ENCODE measurements at places on chromosomes 3 and 15.

DNA sequence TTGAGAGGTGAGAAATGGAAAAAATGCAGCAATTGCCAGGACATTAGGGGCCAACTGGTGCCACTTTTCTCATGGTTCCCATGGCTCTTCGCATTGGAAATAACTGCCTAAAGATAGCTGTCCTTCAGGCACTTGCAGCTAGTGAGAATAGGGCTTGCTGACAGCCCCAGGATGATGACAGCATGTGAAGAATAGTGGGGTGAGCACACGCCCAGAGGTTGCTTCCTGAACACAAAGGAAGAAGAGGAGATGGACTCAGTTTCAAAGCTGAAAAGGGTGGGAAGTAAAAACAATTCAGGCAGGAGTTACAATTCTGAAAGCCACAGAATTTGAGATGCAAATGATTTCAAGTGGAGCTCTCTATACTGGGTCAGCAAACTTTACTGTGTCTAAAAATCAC is 45.6 kb downstream of the TNFAIP8L3 start:
- DNase-seq: no peak

- DNase-seq: no peak
Measured at GRCh38 chr3:33786565-33787327, 11.7 kb upstream of the PDCD6IP start.

DNA sequence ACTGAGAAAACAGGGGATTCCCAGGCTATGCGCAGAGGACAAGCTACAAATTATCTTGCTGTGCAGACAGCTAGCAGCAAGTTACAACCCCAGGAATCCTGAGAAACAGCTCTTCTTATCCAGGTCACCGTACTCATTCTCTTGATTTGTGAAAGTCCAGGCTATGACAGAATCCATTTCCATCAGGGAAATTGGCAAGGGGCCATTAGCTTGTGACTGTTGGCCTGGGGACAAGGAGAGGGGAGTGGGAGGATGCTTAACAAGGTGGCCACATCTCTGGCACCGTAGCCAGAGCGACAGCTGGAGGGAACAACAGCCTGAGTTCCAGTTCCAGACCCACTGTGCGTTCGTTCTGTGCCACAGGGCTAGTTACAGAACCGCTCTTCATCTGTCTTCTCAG is 44.9 kb upstream of the PLXNA1 start:
- DNase-seq: no peak

- DNase-seq: peak; percentile 96
Measured at GRCh38 chr15:67049351-67050044, 15.9 kb upstream of the SMAD3 start.

DNA sequence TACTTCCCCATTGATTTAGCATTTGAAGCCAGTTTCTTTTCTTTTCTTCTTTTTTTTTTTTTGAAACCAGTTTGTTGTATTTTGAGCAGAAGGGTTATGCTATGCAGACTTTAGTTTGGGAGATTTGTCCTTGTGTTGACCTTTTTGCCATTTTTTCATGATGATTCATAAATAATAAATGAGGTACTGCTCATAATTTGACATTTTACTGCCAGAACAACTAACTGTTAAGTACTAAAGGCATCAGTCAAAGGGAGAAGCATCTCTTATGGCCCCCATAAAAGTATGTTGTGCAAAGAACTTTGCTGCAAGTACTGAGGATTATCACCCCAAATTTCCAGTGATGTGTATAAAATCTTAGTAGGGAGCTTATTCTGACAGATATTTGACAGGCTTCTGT is 1.7 kb upstream of the GPR87 start:
- DNase-seq: peak; percentile 83

DNA sequence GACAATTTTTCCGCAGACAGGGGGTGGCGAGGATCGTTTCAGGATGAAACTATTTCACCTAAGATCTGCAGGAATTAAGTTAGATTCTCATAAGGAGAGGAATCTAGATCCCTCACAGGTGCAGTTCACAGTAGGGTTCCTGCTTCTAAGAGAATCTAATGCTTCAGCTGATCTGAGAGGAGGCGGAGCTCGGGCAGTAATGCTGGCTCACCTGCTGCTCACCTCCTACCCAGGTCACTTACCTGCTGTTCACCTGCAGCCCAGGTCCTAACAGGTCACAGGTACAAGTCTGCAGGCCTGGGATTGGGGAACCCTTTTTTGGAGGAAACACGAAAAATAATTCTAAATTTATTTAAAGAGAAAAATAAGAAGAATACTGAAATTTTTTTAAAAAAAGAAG is 406.8 kb downstream of the MCTP2 start:
- DNase-seq: no peak

- no peak for DNase-seq
Measured at GRCh38 chr3:151777880-151778279, 36.0 kb upstream of the AADAC start.

GRCh38 chr3:156547637-156548036 is 7.3 kb downstream of the SSR3 start:
- peak; percentile 90 for DNase-seq

DNA sequence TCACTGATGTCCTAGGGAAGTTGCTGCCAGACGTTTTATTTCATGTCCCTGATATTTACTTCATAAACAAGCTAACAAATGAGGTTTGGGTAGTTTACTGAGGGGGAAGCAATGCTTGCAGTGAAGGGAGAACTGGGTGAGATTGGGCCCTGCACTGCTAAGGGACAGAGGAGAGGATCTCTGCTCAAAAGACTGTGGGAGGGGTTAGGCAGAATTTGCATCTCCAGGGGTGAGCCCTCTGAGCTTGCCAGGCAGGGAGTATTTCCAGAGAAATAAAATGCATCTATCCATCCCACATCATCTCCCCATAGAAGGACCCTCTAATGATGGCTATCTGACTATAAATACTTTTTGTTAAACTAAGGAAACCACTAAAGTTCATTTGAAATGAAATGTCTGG is 215.6 kb downstream of the CBLB start:
- DNase-seq: no peak

DNA sequence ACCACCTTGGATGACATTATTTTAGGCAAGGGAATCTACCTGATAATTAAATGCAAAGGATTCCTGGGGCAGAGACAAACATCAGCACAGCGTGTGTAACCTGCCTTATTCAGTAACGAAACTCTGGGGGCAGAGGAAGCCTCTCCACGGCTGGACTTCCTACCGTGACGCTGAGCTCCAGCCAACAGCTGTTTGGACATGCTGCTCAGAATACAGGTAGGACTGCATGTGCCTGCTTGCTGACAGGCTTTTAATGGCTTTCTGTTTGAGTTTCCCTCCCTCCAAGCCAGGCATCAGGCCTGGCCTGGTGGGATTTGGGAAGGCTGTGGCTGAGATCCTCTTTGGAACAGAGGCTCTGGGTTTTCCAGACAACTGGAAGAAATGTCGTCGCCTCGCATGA is 150.6 kb downstream of the ADAMTS17 start:
- no peak for DNase-seq

DNA sequence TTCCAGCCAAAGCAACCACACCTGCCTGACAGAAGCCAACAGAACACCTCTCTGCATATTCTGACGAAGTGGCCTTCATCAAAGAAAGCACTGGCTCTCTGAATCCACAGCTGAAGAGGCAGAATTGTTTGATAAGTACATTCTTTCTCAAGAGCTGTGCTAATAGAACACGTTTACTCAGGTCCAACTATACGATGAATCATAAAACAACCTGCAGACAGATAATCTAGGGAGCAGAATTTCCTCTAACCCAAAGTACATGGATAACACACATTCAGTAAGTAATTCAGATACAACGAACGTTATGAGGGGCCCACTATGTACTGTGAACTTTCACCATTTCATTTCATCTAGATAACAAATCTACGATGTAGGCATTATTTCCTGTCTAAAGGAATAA is 25.4 kb downstream of the ALDH1A2 start:
- no peak for DNase-seq

- no peak for DNase-seq
Measured at GRCh38 chr3:39261726-39262125, 18.1 kb downstream of the CX3CR1 start.

DNA sequence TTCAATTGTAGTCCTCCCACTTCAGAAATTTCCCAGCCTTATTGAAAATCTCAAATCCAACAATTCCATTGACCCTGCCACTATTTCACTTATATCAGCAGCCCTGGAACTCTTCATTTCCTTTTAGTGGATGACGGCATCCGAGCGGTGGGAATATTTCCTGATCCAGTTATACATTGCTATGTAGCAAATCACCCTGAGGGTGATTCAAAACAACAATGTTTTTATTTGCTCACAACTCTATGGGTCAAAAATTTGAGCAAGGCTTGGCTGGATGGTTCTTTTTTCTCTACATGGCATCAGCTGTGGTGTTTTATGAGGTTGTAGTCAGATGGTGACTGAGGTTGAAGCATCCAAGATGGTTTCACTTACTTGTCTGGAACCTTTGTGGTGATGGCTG is 70.5 kb downstream of the CHST2 start:
- DNase-seq: no peak

DNA sequence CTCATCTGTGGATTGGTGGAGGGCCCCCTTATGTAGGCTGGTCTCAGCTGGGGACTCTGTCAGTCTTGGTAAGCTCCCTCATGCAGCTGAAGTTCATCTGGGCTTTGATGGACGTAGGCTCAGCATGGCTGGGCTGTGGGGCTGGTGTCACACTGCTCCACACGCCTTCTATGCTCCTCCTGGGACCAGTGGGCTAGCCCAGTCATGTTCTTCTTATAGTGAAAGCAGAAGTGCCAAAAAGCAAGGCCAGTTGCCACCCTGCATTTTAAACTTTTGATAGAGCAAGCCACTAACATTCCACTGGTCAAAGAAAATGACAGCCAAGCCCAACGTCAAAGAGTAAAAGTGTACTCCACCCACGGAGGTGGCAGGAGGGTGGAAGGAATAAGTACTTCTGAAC is 165.5 kb downstream of the MEX3B start:
- no peak for DNase-seq

- DNase-seq: no peak
Measured at GRCh38 chr3:170302008-170302407, 55.5 kb upstream of the SKIL start.

GRCh38 chr15:58703610-58704009 is 45.9 kb downstream of the ADAM10 start:
- no peak for DNase-seq

DNA sequence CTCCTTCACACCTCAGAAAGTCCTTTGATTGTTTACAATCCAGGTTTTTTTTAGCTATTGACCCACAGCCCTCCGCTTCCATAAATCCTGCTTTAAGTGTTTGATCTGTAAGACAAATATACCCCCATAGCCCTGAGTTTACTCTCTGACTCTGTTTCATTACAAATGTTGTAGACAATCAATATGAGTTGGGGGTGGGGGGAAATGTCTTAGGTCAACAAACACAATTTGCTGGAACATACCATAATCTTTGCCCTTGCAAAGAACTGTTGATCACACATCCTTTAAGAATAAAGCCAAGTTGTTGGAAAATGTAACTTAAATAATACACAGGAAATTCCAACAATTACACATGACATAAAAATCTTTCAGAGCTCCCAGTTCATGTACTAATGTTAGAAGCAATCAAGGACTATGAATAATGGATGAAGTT is 301.8 kb upstream of the SEMA6D start:
- DNase-seq: peak; percentile 51

DNA sequence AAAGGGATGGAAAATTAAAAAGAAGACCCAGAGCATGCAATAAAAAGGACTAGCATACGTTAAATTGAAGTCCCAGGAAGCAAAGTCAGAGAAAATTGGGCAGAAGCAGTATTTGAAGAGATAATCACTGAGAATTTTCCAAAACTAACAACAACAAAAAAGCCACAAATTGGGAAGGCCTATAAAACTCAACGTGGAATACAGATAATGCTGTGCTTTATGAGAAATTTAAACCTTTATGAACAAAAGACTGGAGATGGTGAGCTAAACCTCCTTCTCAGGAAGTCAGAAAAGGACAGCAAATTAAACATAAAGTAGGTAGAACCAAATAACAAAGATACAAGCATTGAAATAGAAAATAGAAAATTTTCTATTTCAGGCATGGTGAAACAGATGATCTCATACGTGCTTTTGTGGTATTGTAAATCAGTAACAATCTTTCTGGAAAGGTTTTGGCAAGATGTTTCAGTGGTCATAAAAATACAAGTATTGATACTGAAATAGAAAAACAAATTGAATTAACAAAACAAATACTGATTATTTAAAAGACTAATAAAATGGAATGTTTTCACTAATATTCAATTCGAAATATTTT is 55.6 kb downstream of the LYSMD4 start:
- DNase-seq: no peak

DNA sequence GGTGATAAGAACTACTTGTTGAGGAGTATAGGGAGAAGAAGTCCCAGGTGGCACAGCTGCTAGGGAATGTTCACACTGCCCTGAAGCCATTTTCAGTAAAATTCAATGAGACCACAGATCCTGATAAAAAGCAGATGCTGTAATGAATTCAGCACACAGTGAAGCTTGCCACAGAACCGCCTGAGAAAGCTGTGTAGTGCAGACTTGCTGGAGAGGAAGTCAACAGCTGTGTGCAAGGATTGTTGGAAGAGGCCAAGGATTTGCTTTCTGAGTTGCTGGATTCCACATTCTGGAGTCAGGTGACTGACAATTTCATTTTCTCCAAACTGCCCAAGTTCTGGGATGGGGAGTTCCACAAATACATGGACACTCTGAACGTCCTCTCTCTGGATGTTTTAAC is 70.9 kb downstream of the ANP32A start:
- DNase-seq: no peak

- DNase-seq: no peak
Measured at GRCh38 chr3:123423031-123423430, 25.9 kb downstream of the ADCY5 start.

- DNase-seq: no peak
Measured at GRCh38 chr3:193771653-193772421, 178.8 kb downstream of the OPA1 start.

- no peak for DNase-seq
Measured at GRCh38 chr3:141307351-141308059, 60.8 kb upstream of the ZBTB38 start.

- no peak for DNase-seq
Measured at GRCh38 chr15:45431511-45431910, 53.2 kb upstream of the GATM start.

DNA sequence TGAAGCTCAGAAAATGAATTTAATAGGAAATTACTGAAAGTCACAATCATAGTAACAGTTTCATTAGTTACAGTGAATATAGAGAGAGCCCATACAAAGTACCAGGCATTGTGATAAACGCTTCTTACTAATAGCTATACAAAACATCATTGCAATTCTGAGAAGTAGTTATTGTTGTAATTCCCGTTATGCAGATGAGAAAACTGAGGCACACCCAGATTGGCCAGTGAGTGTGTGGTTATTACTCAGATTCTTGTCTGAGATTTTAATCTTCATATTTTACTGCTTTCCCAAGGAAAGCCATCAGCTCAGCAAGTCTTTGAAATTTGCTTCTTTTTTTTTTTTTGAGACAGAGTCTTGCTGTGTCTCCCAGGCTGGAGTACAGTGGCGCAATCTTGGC is 14.3 kb downstream of the FLNB start:
- DNase-seq: peak; percentile 39
